ENCODE measurements at places on chromosomes 11 and 22.

DNA sequence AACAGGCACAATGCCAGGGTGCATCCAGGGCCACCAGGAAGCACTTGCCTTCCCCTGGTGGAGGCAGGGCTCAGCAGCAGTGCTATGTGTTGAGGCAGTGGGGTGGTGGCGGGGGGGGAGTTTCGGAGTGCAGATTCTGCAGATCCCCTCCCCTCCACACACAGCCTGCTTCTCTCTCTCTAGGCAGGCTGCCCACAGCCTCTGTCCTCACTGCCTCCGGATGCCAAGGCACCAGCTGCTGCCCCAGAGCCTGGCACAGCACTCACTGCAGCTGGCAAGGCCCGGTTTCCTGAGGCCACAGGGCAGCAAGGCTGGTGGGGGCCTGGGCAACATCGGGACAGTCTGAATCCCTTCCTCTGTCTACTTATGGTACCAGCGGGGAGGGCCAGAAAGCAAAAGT is 35.8 kb downstream of the NRXN2 start:
- no peak for DNase-seq

DNA sequence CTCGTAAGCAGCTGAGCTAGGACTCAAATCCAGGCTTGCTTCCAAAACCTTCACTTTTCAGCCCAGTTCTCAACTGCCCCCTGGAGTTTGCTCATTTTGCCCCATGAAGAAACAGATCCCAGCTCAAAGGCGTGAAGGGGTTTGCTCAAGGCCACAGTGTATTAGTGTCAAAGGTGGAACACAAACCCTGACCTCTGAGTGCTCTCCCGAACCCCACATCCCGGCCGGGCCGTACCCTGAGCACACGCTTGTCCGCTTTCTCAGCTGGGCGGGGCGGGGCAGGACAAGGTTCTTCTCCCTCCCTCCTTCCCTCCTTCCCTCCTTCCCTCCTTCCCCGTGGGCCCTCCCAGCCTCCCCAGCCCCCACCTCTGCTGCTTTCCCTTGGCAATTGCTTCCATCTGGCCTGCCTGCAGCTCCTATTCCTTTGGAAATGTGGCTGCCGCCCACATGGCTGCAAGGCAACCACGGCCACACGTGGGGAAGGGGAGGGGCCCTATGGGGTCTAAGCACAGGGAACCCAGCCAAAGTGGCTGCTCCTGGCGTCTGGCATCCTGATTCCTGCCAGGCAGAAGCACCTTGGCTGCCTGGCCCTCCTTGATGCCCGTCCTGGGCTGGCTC is 4.1 kb downstream of the ST3GAL4 start:
- no peak for DNase-seq

DNA sequence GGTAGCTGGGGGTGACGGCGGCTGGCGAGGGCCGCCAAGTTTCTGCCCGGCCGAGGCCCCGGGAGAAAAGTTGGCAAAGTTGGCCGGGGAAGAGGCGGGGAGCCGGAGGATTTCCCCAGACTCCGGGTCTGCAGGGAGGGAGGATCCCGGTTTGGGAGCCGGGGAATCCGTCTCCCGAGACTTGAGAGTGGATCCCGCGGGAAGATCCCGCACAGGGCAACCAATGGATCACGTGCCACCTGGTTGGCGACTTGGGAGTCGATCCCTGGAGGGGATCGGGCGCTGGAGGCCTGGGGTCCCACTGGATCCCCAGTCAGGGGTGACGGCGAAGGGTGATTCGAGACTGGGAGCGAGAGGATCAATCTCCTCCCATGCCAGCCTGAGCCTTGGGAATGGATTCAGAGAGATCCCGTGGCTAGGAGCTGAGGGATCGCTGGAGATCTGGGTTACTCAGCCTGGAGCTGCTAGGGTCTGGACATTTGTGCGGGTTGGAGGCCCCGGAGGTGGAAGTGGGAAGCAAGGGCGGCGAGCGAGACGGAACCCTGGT is 394 bp downstream of the KIAA1671 start:
- DNase-seq, result no peak

- DNase-seq, result no peak
Observed at GRCh38 chr11:59182457-59183151, 10.7 kb downstream of the DTX4 start.

DNA sequence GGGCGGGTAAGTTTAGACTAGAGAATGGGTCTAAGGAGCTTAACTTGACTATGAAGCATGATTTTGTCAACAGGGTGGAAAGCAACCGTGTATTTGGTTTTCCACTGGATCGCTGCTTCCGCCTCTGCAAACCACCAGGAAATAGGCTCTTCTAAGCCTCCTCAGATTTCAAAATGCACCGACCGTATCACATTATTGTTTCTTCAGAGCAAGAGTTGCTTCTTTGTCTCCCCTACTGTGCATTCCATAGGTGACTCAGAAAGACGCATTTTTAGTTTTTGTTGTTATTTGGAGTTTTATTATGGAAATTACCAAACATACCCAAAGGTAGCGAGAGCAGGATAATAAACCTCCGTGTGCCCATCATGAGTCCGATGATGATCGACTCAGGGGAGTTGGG is 64.3 kb upstream of the RASD2 start:
- no peak for DNase-seq

GRCh38 chr11:94511932-94512781 is at the start of gene C11orf97:
Gene C11orf97, plus strand, starts transcription at chr11:94512461. Its CDS starts 68 bp downstream, at chr11:94512529.
- DNase-seq, result peak; percentile 54

DNA sequence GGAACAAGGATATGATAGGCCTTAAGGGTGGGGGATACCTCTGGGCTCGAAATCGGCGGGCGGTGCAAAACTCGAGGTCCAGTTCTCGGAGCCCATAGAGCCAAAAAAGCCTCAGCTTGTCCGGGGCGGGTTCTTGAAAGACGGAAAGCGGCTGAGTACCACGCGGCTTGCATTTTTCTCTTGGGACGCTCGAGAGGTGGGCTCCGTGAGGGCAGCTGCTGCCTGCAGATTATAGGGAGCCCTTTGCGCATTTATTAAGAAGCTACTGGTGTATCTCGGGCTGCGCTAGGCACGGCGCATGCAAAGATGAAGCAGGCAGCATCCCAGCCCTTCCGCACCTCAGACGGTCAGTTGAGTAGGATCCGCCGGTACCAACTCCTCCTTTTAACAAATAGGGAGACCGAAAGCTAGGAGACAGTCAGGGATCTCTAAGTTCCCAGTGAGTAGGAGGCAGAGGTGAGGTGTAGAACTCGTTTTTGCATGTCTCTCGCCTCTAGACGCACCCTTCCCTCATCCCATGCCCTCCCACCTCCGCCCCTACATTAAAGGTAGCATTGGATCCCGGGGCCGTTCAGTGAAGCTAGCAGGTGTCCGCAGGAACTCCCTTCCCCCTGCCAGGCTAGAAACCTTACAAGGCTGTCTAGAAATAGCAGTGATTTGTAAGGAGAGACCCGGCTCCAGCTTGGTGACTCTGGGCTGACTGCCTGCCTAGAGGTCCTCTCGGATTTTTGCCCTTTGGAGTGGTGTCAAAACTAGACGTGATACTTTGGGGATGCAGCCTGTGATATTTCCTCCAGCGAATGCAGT is 768 bp downstream of the LDHA start:
- no peak for DNase-seq

DNA sequence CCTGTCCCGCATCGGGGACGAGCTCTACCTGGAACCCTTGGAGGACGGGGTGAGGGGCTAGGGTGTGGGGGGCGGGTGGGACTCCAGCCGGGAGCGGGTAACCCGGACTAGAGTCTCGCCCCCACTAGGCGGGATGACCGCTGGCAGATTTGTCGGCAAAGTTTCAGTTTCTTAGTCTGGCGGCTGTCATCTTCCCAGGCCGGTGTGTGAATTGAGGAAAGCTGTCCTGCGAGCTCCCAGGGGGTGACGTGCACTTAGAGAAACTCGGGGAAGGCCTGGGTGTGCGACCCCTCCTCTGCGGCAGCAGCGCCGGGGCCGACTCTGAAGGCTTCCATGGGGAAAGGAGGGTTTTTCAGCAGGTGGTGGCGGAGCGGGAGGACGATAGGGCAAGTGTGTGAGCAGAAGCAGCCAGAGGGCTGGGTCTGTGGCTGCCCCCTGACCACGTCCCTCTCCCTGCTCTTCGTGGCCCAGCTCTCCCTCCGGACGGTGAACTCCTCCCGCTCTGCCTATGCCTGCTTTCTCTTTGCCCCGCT is 463 bp downstream of the RAD9A start:
- no peak for DNase-seq

DNA sequence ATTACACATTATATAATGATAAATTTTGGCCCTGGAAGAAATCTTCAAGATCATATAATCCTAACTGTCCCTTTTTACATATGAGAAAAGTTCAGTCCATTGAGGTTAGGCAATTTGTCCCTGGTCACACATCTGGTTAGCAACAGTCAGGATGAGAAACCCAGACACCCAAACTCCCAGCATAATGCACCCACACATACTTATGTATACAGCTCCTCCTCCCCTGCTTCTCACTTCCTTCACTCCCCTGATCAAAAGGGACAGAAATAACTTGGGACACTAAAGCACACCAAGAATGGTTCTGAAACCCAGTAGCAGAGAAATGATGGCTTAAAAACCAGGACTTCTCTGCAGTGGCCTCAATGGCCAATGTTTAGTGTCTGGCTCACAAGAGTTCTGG is 11.1 kb downstream of the NUMA1 start:
- DNase-seq, result no peak

- no peak for DNase-seq
Observed at GRCh38 chr11:110613197-110613918, 98.9 kb downstream of the ARHGAP20 start.

DNA sequence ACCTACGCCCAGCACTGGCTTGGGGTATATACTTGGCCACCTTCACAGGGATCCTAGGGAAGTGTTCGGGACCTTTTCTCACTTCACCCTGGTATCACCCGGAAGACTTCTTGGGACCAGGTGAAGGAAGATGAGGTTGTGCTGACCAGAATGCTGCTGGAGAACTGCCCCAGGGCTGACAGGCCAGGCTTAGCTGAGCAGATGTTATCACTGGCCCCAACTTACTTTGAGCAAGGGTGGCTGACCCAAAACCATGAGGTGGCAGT is 4.5 kb downstream of the FTH1 start:
- DNase-seq, result no peak

GRCh38 chr11:16818284-16818683 is 79.8 kb downstream of the C11orf58 start:
- DNase-seq, result no peak

GRCh38 chr11:33773404-33773986 is 825 bp downstream of the FBXO3 start:
- no peak for DNase-seq

DNA sequence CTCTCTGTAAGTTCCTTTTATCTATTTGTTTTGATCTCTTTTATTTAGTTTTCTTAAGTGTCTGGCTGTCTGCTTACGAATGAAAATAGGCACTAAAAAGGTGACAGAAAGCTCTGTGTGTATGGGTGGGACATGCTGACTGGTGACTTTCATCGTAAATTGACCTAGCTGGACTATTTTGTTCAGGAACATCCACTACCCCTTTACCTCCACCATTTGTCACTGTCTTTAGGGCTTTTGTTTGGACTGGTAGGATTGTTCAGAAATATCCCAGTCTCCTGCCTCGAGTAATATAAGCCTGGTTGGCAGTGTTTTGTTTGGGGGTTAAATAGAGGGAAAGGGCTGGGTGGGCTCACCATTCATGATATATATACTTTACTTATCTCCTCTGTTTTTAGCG is 20.9 kb downstream of the EMSY start:
- no peak for DNase-seq
